Hematopoietic multipotent progenitor cell treated with erythropoietin and hydrocortisone succinate and interleukin-3 and kit ligand, for 4 days (in vitro differentiated cells): ENCODE measurements at places on chromosomes 6 and 20.
A peak's percentile ranks its signal among the peaks of the same experiment; 100 is the strongest.

GRCh38 chr6:44725070-44725469 is 337.6 kb downstream of the CDC5L start:
- peak; percentile 17 for DNase-seq

DNA sequence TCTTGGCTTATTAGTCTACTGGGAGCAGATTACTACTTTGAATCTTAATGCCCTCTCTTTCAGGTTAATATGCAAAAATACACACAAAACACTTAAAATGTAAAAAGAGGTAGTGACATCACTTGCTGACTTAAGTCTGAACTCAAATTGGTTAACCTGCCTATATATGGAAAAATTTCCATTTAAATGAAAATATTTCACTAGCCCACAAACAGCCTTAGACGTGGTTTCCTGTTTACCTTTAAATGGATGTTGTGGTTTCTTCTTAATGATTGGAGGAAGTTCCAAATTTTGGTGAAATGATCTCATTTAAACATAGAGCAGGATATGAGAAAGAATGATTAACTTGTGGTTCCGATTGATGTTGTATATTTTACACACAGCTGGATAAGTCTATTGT is 553.7 kb downstream of the CD109 start:
- DNase-seq: no peak

GRCh38 chr6:168576388-168576787 is 135.4 kb downstream of the SMOC2 start:
- no peak for DNase-seq

GRCh38 chr6:3237761-3238662 is 10.6 kb upstream of the TUBB2B start:
- DNase-seq: no peak

DNA sequence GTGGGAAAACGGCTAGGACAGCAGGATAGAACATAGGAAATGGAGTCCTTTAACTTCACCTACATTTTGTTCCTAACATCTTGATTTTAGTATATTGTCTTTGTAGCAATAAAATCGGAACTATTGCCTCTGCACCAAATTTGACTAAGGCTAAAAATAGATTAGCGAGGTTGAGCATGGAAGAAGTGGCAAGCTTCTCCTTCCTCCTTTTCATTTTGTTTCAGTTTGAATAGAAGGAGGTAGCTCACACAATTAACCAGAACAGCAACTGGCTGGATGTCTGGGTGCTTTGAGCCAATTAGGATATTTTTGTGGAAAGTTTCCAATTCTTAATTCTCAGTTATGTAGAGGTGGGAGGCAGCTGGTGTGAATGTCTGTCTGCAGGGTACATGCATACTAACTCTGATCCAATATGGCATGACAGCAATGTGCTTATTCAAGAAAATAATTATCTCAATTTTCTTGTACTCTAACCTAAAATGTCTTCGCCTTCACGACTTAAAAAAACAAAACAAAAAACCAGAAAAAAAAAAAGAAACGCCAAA is 3.1 kb upstream of the HECA start:
- peak; percentile 47 for DNase-seq

GRCh38 chr6:41650120-41650519 is 11.9 kb downstream of the MDFI start:
- DNase-seq: no peak

GRCh38 chr6:9659848-9660247 is 755.0 kb downstream of the TFAP2A start:
- DNase-seq: no peak

- no peak for DNase-seq
Observed at GRCh38 chr20:32135983-32136515, 26.5 kb downstream of the TM9SF4 start.

- no peak for DNase-seq
Observed at GRCh38 chr20:33981347-33981746, 12.4 kb upstream of the RALY start.

- no peak for DNase-seq
Observed at GRCh38 chr6:137763436-137763835, 103.6 kb upstream of the TNFAIP3 start.

DNA sequence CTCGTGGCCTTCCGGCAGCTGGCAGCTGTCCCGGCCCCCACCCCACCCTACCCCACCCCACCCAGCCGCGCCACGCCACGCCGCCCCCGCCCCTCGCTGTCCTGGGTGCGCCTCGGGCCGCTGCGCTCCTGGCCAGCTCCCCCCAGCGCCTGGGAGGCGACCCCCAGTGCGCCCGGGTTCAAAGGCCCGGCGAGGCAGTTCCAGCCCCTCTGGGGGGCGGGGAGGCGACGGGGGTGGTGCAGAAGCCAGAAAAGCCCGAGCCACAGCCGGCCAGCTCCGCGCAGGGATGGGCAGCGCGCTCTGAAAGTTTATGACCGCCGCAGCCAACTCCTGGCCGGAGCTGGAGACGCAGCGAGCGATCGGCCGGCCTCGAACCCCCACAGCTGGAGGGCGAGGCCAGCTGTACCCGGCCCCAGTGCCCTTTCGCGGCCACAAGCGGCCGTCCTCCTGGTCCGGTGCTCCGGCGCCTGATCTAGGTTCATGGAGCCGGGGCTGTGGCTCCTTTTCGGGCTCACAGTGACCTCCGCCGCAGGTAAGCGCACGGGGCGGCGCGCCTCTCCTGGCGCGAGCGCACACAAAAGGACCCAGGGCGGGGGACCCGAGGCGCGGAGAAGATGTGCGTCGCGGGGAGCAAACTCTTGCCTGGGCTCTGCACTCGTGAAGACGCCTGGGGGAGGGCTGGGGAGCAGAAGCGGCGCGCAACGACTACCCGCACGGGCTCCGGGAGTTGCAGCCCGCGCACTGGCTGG is at the start of gene EDN3:
Gene EDN3 (plus strand): TSS at position 279 of the 749 bp plus-strand sequence. CDS start 202 bp downstream, at position 481.
- DNase-seq: no peak

- DNase-seq: no peak
Observed at GRCh38 chr6:3316331-3316730, 57.6 kb downstream of the PSMG4 start.

- no peak for DNase-seq
Observed at GRCh38 chr6:44227148-44227793, 3.9 kb downstream of the SLC29A1 start.

- peak; percentile 34 for DNase-seq
Observed at GRCh38 chr6:20931093-20931492, 396.8 kb downstream of the CDKAL1 start.

DNA sequence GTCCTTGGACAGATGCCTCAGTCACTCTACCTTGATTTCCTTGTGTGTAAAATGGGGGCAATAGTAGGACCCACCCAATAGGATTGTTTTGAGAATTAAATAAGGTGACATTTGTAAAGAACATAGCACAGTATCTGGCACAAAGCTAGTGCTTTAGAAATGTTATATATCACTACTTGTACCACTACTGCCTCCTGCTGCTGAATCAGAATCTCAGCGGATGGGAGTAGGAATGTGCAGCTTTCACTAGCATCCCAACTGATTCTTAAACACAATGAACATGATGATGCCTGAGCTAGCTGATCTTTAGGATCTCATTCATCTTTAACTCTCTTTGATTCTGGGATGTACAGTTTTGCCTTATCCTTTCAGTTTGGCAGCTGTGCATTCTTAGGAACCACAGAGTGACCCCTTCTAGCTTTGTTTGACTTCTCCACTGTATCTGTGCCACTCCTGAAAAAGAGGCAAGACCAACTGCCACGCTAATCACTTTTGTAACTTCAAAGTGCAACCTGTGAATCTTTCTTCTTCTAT is 7.2 kb downstream of the PBOV1 start:
- no peak for DNase-seq

- peak; percentile 31 for DNase-seq
Observed at GRCh38 chr20:37980383-37980782, 52.9 kb downstream of the TTI1 start.

GRCh38 chr6:12798326-12798725 is 81.8 kb downstream of the PHACTR1 start:
- DNase-seq: no peak
